ENCODE measurements at places on chromosomes 1 and 21. TPM values are rescaled to one million over a fixed set of nuclear protein-coding genes. Genes with fewer than 3 reads are reported as not detected.

Gene JUN
- 134 TPM for total RNA-seq

Gene HCRTR1
- total RNA-seq: 0.50 TPM

DNA sequence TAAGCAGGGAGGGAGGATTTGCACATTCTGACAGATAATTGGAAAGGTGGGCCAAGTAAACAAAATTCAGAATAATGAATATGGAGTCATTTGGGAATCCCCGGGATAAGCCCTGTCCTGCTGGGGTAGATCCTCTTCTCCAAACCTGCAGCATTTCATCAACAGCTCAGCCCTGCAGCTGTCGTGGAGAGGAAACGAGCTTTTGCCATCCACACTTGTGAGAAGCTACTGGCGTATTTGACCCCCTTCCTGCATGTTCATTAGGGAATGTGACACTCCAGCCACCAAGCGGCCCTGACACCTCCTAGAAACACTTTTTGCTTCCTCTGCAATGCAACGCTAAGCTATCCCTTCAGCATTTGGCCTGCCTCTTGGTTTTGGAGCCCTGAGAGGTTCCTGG lies 8.0 kb upstream of the LEFTY2 start:
- no peak for DNase-seq

Gene SPATA45
- total RNA-seq: not detected

- no peak for DNase-seq
Observed at GRCh38 chr1:42454403-42454802, 1.4 kb downstream of the ZMYND12 start.

GRCh38 chr1:208256091-208256490 lies 11.9 kb upstream of the PLXNA2 start:
- DNase-seq: no peak

DNA sequence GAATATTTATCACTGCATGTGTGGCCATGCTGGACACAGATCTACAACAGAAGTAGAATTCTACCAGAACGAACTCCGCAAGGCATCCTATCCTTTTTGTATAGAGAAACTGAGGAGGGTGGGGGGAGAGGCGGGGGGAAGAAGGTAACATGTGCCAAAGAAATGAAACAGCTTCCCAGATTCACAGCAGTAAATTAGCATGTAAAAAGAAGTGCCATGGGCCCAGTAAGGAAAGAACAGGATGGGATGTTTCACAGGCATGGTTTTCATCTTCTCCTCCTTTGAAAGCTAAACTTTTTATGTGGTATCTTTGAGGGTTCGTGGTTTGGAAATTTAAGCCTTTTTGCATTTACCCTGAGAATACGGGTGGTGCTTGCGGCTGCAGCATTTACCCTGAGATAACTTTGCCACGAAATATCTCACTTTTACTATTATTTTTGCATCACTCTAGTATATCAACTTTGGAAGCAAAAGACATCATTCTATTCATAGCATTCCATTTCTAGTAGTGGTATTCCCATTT lies 168.9 kb downstream of the TPR start:
- DNase-seq: no peak

DNA sequence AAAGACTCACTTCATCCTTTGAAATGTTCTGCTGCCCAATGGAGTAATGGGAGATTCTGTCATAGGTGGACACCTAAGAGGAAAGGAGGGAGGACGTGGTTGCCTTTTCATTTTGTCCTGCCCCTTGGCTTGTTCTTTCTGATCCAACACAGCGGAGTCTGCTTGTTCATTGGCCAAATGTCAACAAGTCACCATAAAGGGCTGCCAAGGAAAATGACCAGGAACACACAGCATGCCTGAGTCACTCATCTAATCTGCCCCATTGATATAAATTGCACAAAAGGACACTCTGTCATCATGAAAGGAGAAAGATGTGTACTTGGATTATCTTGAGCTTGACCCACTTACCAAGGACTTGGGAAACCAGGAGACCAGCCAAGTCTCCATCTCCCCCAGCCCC lies 422.9 kb downstream of the SETD4 start:
- DNase-seq: no peak
